ENCODE measurements at places on chromosomes 1 and 21. TPM values are rescaled to one million over a fixed set of nuclear protein-coding genes. Genes with fewer than 3 reads are reported as not detected.

DNA sequence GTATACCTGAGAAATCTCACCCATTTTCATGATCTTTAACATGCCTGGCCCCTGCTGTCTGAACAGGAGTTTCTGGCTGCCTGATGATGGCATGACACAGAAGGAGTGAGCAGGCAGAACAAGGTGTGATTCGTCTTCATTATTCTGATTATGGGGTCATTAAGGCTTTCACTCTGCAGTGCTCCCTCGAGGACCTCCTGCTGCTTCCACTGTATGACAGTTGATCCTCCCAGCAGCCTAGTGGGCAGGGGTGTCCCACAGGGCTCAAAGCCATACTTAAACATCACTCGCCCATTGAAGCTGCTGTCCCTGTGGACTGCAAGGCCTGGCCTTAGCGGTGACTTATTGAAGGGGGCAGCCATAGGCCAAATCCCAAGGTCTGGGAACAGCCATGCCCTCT lies 12.7 kb upstream of the PARS2 start:
- H3K4me1 ChIP-seq, result no peaks in the 10 kb centered on the region
- no peaks in the 10 kb centered on the region for H3K27me3 ChIP-seq
- no peak overlapping the region for H3K4me3 ChIP-seq
- H3K27ac ChIP-seq, result no peak overlapping the region
- H3K36me3 ChIP-seq, result 0 out of 2 replicates have a peak, but pooled peaks cover 4% of the 10 kb centered on the region
- no peak for DNase-seq

- no peak overlapping the region for H3K4me3 ChIP-seq
- no peaks in the 10 kb centered on the region for H3K4me1 ChIP-seq
- H3K36me3 ChIP-seq, result no peaks in the 10 kb centered on the region
- no peaks in the 10 kb centered on the region for H3K27me3 ChIP-seq
- DNase-seq, result no peak
- no peak overlapping the region for H3K27ac ChIP-seq
These were observed 1.1 kb upstream of the COL11A1 start for GRCh38 chr1:103109311-103109920.

GRCh38 chr21:33825419-33825818 lies 90.2 kb downstream of the ATP5PO start:
- H3K4me1 ChIP-seq, result no peaks in the 10 kb centered on the region
- no peak for DNase-seq
- H3K36me3 ChIP-seq, result no peaks in the 10 kb centered on the region
- H3K4me3 ChIP-seq, result no peak overlapping the region
- H3K27me3 ChIP-seq, result no peaks in the 10 kb centered on the region
- no peak overlapping the region for H3K27ac ChIP-seq

- no peak overlapping the region for H3K4me3 ChIP-seq
- no peak for DNase-seq
- H3K36me3 ChIP-seq, result 0 out of 2 replicates have a peak, but pooled peaks cover 22% of the 10 kb centered on the region
- H3K27me3 ChIP-seq, result no peaks in the 10 kb centered on the region
- H3K27ac ChIP-seq, result no peak overlapping the region
- peaks cover 57% of the 10 kb centered on the region for H3K4me1 ChIP-seq
These were observed 18.1 kb downstream of the SLC45A3 start for GRCh38 chr1:205662135-205662738.

The GJA5 gene
- total RNA-seq, result 8.7 TPM

The ADGRL4 gene
- not detected for total RNA-seq

Data from PC-9 (cell line).